ENCODE measurements at places on chromosomes 13 and 19.

DNA sequence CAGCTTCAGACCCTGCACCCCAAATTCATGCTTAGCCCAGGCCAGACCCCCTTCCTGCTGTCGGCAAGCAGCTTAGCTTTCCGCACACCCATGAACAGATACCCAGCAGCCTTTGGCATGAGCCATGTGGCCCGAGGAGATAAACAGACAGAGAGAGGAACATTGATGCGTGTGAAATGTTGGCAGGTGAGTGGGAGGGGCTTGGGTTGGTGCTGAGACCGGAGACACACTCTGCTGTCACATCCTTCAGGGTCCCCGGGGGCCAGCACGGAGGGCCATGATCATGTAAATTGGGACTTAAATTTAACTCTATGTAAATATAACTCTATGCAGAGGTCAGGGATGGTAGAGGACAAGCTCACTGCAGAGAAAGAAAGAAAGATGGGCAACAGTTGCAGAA lies 1.5 kb downstream of the CD22 start:
- no peak for DNase-seq

DNA sequence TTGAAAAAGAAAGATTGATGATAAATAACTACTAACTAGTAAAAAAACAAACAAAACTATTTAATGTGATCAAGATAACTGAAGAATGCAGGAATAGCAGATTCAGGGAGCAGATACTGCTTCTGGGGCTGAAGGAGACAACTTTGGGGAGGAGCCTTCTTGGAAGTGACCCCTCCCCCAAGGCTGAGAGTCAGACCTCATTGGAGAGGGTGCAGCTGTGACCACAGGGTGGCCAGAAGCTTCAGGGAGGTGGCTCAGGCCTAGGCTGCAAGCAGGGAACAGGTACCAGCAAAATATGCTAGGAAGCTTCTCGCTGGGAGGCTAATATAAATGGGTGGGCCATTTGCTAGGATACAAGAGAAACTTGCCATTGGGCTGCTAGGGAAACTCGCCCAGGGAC lies 149.9 kb downstream of the MYO16 start:
- DNase-seq, result no peak

- no peak for DNase-seq
These were observed 29.4 kb upstream of the STK24 start for GRCh38 chr13:98606296-98606695.

GRCh38 chr19:41871573-41872383 lies 5.3 kb upstream of the CD79A start:
- DNase-seq, result no peak
